ENCODE measurements at places on chromosomes 12 and 14.

GRCh38 chr14:61730756-61731373, 31.4 kb upstream of the SNAPC1 start:
- no peak for DNase-seq

- DNase-seq, result no peak
Observed at GRCh38 chr14:105107351-105107750, 42.1 kb upstream of the GPR132 start.

GRCh38 chr12:6734506-6735387, 10.9 kb downstream of the COPS7A start:
- DNase-seq, result no peak

- DNase-seq, result no peak
Observed at GRCh38 chr14:50381823-50382287, 14.8 kb downstream of the CDKL1 start.

GRCh38 chr14:102929241-102930137, 7.0 kb downstream of the AMN start:
- DNase-seq, result no peak

DNA sequence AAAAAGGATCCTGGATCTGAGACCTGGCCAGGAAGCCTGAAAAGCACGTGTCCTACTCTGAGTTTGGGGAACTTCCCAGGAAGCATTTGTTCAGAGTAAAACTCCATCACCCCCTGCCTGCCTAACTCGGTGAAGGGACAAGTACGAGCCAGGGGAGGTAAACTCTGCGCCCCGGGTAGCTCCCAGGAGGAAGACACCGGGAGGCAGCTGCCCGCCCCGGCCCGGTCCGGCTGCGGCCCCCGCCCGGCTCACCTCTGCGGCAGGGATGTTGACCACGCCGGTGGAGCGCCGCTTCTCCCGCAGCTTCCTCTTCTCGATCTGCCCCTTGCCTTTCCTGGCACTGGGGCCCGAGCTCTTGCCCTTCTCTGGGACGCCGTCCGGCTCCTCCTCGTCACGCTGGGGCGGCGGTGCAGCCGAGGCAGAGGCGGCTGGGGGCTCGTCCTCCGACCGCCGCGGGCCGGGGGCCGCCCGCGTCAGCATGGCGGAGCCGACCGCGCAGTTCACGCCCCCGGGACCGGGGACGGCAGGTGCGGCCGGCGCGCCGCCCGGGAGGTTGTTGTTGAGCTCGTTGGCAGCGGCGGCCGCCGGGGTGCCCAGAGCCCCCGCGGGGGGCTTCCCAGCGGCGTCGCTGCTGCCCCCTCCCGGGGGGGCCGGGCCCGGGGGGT, 1.2 kb downstream of the PAWR start:
- peak; percentile 36 for DNase-seq

- DNase-seq, result peak; percentile 79
Observed at GRCh38 chr12:48936379-48936979, 11.2 kb upstream of the FKBP11 start.

- DNase-seq, result no peak
Observed at GRCh38 chr12:31663576-31663975, 4.1 kb downstream of the ETFBKMT start.

GRCh38 chr12:110585231-110585799, 2.2 kb upstream of the PPTC7 start:
- no peak for DNase-seq

DNA sequence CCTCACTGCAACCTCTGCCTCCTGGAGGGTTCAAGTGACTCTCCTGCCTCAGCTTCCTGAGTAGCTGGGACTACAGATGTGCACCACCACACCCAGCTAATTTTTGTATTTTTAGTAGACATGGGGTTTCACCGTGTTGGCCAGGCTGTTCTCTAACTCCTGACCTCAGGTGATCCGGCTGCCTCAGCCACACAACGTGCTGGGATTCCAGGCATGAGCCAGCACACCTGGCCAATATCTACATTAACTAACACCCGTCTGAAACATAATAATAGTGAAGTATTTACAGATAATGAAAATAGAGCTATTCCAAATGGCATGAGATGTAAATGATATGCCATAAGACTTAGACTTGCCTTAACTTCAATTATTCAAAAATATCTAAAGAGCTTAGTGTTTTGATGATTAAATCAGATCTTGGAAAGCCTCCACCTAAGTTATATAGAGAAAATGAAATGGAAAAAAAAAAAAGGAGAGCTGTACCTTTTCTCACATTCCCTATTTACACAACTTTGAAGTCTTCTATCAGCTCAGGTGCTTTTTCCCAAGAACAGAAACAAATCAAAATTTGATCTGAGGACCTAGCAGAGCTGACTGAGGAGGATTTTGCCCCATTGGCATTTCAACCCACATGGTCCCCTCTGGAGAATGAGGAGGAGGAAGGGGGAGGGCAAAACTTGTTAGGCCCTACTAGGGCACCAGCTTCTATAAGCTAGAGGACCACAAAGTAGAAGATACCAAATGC, 309.2 kb downstream of the PRKD1 start:
- DNase-seq, result no peak

Measured in left cardiac atrium (tissue), 4 donors.